ENCODE measurements at places on chromosomes 2 and 18.

GRCh38 chr2:40039549-40039948 lies 260.5 kb upstream of the THUMPD2 start:
- DNase-seq = no peak

- no peak for DNase-seq
These were observed 221.1 kb upstream of the SMAD2 start for GRCh38 chr18:48151421-48152065.

- no peak for DNase-seq
These were observed 37.4 kb downstream of the MRPL44 start for GRCh38 chr2:223994562-223995162.

DNA sequence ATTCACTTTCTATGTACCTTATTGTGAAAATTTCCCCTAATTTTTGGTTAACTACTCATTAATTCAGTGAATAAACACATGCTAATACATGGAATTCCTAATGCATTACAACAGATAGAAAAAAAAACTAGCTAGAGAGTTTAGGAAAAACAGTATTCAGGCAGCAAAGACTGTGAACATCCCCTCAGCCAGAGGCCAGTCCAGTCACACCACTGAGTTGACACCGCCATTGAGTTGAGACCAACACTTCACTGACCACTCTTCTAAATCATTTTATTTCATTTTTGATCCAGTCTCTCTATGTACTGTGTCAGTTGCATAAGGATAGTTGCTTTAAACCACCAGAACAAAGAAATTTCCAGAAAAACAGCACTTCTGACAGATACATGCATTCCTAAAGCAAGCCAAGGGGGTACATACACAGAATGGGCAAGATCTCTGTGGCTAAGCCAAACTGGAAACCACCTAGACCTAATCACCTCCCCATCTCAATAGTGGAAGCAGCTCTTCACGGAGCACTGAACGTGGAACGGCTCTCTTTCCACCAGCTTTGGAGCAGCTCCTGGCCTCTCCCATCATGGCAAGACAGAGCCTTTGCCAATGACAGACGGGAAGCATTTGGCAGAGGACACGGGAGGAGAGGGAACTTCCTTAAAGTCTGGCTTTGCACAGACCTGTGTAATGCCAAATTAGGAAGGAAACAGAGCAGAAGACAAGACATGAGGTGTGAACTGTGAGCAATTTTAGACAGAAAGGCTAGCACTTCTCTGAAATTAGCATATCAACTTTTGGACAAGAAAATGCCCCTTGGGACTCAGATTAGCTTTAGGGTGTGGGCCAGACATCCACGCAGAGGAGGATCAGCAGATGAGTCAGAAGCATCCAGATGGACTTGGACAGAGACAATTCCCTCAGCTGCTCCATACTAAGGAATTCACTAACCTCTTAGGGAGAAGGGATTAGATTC lies 36.4 kb downstream of the CACNB4 start:
- peak; percentile 42 for DNase-seq

- DNase-seq = no peak
These were observed 93.8 kb downstream of the ICOS start for GRCh38 chr2:204030322-204030721.

DNA sequence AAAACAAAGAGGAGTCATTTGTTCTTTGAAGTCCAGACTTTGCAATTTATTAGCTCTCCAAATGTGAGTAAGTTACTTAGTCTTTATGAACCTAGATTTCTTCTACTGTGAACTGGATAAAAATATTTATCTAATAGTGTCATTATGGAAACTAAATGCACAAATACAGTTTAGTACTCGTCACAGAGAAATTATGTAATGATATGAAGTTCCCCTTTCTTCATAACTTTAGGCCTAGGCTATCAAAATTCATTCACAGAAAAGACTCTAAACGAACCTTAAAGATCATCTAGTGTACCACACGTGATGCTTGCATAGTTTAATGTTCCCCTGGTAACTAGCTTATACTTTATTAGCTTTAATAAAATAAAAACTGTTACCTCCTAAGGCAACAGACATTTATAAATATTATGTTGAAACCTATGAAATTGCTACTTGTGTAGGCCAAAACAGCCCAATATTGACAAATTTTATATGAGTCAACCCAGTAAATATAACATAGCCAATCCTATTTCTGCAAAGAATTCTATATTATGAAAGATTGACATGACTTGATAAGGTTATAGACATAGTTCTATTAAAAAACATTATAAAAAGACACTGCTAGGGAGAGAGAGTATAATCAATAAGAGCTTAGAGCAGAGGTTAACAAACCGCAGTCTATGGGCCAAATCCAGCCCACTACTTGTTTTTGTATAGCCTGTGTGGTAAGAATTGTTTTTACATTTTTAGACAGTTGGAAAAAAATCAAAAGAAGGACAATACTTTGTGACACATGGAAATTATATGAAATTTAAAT lies 44.9 kb upstream of the ITPRID2 start:
- no peak for DNase-seq

- no peak for DNase-seq
These were observed 79.1 kb downstream of the DPP4 start for GRCh38 chr2:161994761-161995520.

DNA sequence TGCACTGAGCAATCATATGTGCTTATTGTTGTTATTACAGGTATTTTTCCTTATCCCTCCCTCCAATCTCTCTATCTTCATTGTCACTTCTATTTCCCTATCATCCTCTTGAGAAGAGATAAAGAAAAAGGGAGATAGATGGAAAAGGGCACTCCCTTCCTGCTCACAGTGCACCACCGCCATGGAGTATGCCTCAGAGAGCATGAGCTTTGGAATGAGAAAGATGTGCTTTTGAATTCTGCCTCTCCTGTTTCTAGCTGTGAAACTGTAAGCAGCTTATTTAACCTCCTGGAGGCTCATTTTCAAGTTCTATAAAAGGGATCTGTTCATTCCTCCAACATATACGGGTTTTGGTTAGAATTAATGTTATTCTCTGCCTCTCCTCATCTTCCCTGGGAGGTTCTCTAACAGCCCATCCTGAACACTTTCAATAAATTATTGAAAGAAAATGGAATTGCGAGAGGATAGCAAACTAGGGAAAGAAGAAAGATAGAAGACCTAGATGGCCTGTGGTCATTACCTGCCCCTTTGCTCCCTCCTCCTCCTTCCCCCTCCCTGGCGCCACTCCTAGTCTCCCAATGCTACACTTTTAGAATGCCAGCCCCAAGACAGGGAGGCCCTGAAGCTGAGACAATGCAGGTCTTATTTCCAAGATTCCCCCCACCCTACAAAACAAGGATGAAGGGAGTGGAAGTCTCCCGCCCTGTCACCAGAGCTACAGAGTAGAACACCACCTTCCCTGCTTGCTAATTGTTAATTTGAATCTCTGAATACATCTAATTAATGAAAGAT lies 37.8 kb downstream of the FIGN start:
- no peak for DNase-seq

DNA sequence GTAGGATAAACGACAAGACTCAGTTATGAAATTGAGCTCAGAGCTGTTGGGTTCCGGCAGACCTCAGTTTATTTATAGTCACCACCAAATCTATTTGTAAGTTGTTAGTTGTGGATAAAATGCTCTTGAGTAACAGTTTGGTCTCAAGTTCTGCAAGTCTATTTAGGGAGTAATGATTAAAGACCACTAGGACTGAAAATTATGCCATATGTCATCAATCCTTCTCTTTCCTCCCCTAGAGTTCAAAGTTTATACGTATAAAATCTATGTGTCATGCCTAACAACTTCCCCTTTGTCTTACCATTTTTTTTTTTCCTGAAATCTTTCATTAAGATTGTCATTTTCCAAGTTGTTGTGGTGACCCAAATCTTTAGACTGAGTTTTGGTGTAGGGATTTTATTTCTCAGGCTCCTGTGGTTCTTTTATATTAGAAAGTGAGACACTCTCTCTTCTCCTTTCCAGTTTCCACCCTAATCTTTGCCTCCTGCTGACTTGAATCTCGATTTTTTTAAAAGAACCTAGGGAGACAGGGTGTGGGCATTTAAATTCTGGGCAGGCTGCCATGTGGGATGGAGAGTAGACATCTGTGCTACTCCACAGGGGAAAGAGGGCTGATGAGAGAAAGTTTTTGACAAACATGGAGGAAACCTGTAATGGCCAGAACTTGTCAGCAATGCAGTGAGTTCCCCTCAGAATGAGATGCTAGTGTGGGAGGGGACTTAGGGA lies 51.0 kb downstream of the LAMA3 start:
- peak; percentile 24 for DNase-seq

- no peak for DNase-seq
These were observed 300.5 kb downstream of the TMX3 start for GRCh38 chr18:68414407-68414806.

- DNase-seq = no peak
These were observed 202.2 kb upstream of the FBXO11 start for GRCh38 chr2:48108455-48108854.

DNA sequence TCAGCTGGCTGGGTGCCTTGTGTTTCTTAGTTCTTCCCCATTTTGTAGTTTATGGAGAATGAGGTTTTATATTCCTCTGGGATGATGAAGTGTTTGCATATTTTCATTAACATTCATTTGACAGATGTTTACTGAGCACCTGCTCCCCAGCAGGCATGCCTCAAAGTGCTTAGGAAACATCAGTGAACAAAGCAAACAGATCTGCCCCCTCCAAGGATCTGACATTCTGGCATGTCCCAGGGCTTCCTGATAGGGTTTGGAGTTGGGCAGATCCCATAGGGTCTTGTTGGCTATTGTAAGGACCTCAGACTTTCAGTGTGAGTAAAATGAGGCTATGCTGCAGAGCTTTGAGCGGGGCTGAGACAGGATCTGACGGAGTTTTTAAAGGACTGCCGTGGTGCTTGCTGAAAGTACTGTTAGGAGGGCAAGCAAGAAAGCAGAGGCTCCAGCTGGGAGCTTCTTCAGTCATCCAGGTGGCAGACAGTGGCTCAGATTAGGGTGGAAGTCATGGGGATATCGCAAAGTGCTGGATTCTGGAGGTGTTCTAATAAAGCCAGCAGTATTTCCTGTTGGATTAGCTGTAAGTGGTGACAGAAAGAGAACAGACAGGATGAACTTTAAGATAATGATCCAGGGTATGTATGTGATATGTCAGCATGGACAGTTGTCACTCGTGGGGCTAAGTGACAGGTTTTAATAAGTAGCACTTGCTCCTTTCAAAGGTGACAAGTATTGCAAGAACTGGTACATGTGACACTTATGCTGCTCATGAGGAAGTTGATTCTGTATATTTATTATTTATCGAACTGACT lies 11.3 kb upstream of the IAH1 start:
- DNase-seq = no peak

GRCh38 chr18:58758046-58758445 lies 86.8 kb downstream of the MALT1 start:
- no peak for DNase-seq

Measured in HTR-8/SVneo (cell line).